Stimulated activated CD8-positive, alpha-beta memory T cell treated with anti-CD3 and anti-CD28 coated beads, Interleukin-4, amount 100 ng/mL, for 1 hour (primary cell): ENCODE measurements at places on chromosomes 5 and 9.

DNA sequence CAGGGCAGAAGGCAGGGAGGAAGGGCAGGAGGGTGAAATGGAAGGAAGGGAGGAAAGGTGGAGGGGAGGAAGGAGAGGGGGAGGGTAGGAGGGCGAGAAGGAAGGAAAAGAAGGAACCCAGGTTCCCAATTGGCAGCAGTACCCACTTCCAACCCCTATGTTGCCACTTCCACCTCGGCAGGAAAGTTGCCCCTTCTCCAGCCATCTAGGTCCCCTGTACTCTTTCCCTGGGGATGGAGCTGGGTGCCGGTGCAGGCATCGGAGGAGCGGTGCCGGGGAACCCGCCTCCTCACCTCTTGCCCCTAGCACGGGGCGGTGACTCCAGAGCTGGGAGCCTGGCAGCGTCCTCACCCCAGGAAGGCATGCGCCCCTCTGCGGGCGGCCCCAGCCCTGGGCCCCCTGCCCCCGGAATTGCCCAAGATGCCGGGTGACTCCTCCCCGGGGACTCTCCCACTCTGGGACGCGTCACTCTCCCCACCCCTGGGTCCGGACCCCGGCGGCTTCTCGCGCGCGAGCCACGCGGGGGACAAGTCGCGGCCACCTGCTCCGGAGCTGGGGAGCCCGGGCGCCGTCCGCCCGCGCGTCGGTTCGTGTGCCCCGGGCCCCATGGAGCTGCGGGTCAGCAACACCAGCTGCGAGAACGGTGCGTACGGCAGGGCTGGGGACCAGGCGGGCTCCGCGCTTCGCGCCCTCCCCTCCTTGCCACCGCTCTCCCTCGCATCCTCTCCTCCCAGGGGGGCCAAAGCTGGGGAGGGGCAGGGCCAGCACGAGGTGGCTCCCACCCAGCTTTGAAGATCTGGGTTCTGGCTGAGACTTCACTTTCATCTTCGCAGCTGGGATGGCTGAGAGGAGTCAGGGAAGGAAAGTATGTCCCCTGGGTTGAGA, at the start of gene NIPAL4:
Gene NIPAL4, plus strand, starts transcription at position 499 of the 885 bp plus-strand sequence. Its CDS starts 108 bp downstream, at position 607.
- no peak for DNase-seq

GRCh38 chr5:74507370-74508005, 133.0 kb downstream of the ENC1 start:
- no peak for DNase-seq

DNA sequence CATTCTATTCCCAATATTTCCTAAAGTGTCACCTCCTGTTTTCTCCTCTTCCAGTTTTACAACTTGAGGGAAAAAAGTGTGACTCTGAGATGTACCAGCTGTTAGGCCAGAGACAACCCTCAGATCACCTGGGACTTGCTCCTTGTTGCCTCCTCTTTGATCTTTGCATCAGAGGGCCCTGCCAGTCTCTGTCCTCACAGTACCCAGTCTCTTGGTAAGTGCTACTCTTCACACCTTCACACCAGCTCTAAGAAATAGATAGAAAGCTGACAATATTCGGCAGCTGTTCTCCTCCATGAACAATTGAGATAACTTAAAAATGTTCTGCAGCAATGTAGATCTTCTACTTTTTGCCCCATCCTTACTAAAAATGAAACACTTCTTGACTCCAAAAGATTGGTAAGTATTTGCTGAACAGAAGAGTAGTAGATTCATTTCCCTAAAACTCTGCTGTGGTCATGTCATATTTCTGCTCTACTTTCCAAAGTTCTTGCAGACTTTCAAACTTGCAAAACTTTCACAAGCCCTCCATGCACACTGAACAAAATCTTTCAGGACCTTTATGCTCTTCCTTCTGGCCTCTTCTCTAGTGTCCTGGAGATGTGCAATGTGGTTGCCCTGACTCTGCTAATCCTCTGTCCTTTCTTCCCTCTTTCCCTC, 188.6 kb downstream of the SNX18 start:
- no peak for DNase-seq

DNA sequence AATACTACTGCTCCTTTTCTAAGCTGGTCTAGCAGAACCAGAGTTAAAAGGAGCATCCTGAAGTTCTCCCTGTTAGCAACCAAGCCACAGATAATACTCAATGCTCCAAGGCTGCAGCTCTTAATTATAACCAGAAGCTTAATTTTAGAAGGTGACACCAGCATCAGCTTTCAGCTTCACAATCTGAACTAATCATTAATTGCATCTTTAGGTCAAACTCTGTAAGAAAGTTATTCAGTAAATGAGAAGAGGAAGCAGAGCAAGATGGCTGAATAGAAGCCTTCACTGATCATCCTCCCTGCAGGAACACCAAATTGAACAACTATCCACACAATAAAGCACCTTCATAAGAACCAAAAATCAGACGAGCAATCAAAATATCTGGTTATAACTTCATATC, 38.5 kb downstream of the APBA1 start:
- no peak for DNase-seq

- no peak for DNase-seq
These were observed 41.9 kb downstream of the DYNC2I2 start for GRCh38 chr9:128614728-128615127.

GRCh38 chr9:136578915-136579649, 33.2 kb upstream of the NOTCH1 start:
- no peak for DNase-seq

- no peak for DNase-seq
These were observed 31.4 kb upstream of the ANKRD55 start for GRCh38 chr5:56264417-56265025.

- DNase-seq = no peak
These were observed 276.5 kb downstream of the NTRK2 start for GRCh38 chr9:84945878-84946538.

- no peak for DNase-seq
These were observed 95.8 kb downstream of the PLPP1 start for GRCh38 chr5:55438998-55439397.

DNA sequence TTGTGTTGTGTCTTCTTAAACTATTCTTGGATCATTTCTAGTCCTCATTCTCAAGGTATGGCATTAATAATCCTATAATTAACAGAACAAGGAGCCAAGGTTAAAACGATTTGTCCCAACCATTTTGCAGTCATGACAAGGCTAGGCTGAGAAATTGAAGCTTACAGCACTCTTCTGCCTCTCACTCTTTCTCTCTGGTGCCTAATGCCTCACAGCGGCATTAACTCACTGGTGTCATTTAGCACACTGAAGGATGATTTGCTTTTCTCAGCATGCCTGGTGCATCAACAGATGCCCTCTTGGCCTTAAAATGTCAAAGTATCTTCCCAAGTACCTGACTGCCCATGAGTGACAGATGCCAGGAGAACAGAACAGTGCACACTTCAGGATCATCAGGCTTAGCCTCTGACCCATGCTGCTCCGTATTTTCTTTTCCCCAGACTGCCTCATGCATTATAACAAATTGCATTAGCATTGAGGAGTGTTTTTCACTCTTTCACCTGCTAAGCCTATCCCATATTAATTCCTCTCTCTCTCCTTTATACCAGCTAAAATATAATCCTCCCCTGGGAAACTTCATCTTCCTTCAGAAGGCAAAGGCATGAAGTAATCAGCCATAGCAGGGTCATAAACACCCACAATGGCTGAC, 61.1 kb upstream of the SV2C start:
- DNase-seq = no peak

DNA sequence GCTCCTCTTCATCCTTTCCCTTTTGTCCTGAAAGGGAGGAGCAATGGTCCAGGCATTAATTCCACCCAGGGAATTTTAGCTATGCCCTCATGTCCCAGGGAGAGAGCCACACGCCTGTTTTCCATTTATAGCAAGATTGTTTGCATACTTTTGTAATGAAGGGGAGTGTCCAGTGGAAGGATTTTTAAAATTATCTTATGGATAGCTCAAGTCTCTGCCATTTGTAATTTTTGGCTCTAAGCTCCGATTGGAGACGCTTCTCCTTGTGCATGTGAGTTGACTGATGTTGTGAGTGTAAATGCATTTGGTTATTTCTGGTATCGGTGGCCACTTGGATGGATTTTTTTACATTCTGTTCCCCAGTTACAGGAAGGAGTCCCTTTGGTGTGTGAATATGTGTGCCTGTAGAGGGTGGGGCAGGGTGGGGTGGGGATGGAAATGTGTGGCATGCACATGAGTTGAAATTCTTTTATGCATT, 7.2 kb upstream of the RPL26L1 start:
- no peak for DNase-seq

- no peak for DNase-seq
These were observed 1.6 kb downstream of the SRFBP1 start for GRCh38 chr5:121963392-121963791.

DNA sequence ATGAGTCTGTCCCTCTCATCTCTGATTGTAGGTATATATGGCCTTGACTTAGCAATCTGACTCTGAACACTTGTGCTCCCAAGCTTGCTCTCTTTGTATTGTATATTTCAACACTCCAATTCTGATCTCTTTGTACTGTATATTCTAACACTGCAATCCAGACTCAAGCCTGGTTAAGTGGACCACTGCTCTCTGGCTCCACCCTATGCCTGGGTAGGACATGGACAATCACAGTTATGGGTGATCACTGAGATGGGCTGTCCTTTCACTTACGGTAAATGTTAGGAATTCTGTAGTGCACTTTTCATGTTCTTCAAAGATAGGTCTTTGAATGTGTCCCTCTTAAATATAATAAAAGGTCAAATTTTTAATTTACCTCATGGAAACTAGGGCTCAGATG, 165.1 kb downstream of the TLR4 start:
- no peak for DNase-seq

- DNase-seq = no peak
These were observed 505.1 kb downstream of the TLR4 start for GRCh38 chr9:118209343-118209742.

GRCh38 chr9:130110166-130110565, 56.5 kb downstream of the GPR107 start:
- no peak for DNase-seq

GRCh38 chr9:7601739-7602138, 197.8 kb downstream of the DMAC1 start:
- no peak for DNase-seq

DNA sequence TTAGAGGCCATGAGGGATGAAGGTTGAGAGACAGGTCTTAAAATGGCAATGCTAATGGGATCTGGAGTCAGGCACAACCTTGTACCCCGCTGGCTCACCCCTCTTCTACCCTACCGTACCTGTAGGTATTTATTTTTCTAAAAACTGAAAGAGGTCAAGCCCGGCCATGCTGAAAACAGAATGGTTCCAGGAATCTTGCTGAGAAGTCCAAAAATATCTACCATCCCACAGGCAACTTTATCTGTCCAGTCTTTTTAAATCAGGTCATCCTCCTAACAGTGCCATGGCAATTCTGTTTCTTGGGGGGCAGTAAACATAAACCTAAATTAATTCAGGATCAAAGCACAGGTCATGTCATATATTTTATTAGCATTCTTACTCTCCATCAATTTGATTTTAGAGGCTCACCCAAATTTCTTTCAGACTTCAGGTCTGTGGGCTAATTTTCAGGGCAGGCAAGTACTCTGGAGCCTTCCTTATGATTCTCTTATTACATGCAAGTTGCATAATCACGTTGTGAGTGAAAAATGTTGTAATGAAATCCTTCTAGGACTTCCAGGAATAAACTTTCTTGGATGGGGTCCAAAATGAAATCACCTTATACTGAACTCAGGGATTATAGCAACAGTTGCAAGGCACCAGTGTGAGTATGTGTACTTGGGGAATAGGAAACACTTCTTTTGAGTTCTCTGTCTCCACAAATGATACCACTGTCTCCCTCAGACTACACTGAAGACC, 102.7 kb upstream of the NREP start:
- no peak for DNase-seq

DNA sequence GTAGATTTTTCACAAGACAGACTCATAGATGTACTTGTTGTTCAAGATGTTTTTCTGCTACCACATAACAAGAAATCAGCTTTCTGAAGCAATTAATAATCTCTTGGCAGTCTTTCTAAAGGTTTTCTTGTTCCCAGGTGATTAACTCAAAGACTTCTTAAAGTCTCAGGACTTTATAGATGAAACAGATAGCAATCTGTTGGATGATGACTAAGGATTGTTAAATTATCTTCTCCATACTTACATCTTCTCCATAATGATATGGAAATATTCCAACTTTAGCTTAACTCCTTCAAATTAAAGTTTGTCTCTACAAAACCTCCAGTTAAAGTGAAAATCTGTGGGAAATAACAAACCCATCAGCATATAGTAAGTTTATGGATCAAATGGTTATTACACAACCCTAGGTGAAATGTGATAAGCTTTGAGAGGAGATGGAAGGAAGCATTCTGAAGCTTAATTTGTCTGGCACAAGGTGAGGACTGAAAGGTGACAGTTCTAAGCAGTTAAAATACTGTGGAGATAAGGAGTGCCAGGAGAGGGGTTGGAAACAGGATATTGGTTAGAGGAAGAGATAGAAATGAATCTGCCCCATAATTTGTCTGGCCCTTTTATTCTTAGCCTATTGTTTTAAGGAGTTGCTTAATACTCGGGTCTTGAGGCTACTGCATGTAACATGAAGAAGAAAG, 326.7 kb downstream of the ADGRV1 start:
- DNase-seq = no peak

DNA sequence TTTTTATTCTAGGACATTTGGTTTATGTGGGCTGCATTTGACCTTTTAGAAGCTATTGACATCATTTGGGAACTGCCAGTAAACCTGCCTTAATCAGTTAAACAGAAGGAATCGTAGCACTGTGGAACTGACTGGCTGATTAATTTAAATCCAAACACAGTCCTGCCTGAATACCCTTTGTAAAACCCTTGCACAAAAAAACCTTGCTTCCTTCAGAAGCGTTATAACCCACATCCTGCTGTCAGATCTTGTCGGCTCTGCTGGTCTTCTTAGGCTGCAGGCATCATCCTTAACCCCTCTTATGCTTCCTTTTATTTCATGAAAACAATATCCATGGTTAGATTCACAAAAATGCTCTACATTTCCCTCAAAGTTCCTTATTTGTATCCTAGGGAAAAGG, 46.3 kb downstream of the PAM start:
- DNase-seq = no peak

GRCh38 chr5:164148292-164148691, 642.9 kb downstream of the MAT2B start:
- DNase-seq = no peak

DNA sequence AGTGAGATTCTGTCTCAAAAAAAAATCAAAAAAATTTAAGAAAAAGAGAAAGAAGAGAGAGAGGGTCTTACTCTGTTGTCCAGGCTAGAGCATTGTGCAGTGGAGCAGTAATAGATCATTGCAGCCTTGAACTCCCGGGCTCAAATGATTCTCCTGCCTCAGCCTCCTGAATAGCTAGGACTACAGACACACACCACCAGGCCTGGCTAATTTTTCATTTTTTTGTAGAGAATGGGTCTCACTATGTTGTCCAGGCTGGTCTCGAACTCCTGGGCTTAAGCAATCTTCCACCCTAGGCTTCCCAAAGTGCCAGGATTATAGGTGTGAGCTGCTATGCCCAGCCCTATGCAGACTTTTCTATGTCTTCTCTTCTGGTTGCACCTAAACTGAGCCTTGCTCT, 25.0 kb downstream of the RRAGA start:
- no peak for DNase-seq

- DNase-seq = no peak
These were observed 3.9 kb downstream of the MAMDC4 start for GRCh38 chr9:136856079-136856476.
